A549 treated with CpdA at 1 μM for 4 hours (cell line): ENCODE measurements at places on chromosomes 12 and 14. TPM values are rescaled to one million over a fixed set of nuclear protein-coding genes. Genes with fewer than 3 reads are reported as not detected.

The CCDC60 gene
- total RNA-seq: not detected in 5 replicates

The ERBB3 gene
- 1.4 to 2.8 TPM (median 1.6 TPM) in 5 replicates for total RNA-seq

The CFAP251 gene
- total RNA-seq: 0.86 to 1.7 TPM (median 1.4 TPM) in 5 replicates

The NAV3 gene
- total RNA-seq: 15.2 to 26.4 TPM (median 17.9 TPM) in 5 replicates

The APOF gene
- total RNA-seq: not detected in 5 replicates

The SRRM4 gene
- not detected in 5 replicates for total RNA-seq

The SLC8B1 gene
- total RNA-seq: 7.1 to 10.2 TPM (median 8.5 TPM) in 5 replicates

The GLI1 gene
- total RNA-seq: 7.1 to 13.9 TPM (median 12.0 TPM) in 5 replicates

The HNF1A gene
- 4.2 to 6.8 TPM (median 5.7 TPM) in 5 replicates for total RNA-seq

The GPATCH2L gene
- total RNA-seq: 19.0 to 25.1 TPM (median 23.0 TPM) in 5 replicates

The SLC38A1 gene
- total RNA-seq: 66.7 to 91.2 TPM (median 75.3 TPM) in 5 replicates

The KLRC2 gene
- 1.0 to 2.2 TPM (median 1.4 TPM) in 5 replicates for total RNA-seq

The VDR gene
- 2.9 to 4.1 TPM (median 3.2 TPM) in 5 replicates for total RNA-seq

The AKAP3 gene
- 0.08 to 0.14 TPM (median 0.12 TPM) in 4 of 5 replicates, not detected in the other for total RNA-seq

The LMNTD1 gene
- not detected in 5 replicates for total RNA-seq

The PTPRB gene
- total RNA-seq: 0.50 to 1.2 TPM (median 0.92 TPM) in 5 replicates

The TAS2R31 gene
- total RNA-seq: 0.08 to 0.13 TPM in 2 of 5 replicates, not detected in the others

The GPRC5A gene
- total RNA-seq: 324 to 465 TPM (median 429 TPM) in 5 replicates

The TAS2R19 gene
- total RNA-seq: 0.08 to 0.27 TPM (median 0.16 TPM) in 3 of 5 replicates, not detected in the others

The RNASE3 gene
- total RNA-seq: not detected in 5 replicates

The AQP2 gene
- total RNA-seq: not detected in 5 replicates

The NYNRIN gene
- 0.13 to 0.48 TPM (median 0.16 TPM) in 5 replicates for total RNA-seq

The PPTC7 gene
- 17.5 to 20.1 TPM (median 18.5 TPM) in 5 replicates for total RNA-seq

The TMEM116 gene
- 5.6 to 7.4 TPM (median 6.3 TPM) in 5 replicates for total RNA-seq
